ENCODE measurements at places on chromosomes 1 and 21.

DNA sequence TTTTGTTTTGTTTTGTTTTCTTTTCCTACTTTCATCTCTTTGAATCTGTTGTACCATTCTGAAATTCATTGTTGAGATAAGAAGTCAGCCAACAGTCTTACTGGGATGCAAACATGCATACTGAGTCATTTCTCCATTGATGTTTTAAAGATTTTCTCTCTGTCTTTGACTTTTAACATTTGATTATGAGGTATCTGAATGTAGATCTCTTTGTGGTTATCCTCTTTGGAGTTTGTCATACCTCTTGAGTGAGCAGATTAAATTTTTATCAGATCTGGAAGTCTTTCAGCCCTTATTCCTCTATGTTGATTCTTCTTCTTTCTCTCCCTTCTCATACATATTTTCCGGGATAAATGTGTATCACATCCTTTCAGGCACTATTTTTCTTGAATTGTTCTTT lies 406.9 kb upstream of the NCAM2 start:
- no peak for DNase-seq

DNA sequence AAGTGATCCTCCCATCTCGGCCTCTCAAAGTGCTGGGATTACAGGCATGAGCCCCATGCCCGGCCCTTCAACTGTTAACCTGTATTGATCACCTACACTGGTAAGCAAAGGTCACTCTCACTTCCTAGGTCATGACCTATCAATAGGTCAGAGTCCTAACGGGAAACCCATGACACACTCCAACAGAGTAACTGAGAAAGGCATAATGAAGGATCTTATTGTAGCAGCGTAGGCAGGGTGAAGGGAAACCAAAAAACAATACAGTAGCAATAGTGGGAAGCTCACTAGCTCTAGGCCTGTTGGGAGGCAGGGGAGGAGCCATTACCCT lies 19.5 kb upstream of the IFNAR1 start:
- no peak for DNase-seq

GRCh38 chr1:212237651-212238050 lies 47.6 kb upstream of the PPP2R5A start:
- no peak for DNase-seq

DNA sequence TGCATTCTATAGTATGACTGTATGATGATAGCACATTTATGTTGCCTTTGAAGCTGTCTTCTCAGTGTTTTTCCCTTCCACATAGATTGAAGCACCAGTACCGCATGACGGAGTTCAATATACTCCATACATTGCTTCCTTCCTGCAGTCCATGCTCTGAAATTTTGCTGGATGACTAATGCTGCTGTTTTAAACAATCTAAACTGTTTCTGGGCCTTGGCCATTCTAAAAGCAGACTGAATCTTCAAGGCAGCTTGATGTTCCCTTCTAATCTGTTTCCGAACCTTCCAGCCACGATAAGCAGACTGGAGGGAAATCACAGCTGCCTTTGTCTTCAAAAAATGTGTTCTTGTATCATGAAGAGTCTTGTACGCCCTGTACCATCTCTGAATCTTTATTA lies 36.2 kb upstream of the F13B start:
- peak; percentile 16 for DNase-seq

- DNase-seq, result no peak
Observed at GRCh38 chr1:216015116-216015515, 408.1 kb downstream of the USH2A start.

- peak; percentile 46 for DNase-seq
Observed at GRCh38 chr1:13622446-13622845, 38.8 kb downstream of the PDPN start.

DNA sequence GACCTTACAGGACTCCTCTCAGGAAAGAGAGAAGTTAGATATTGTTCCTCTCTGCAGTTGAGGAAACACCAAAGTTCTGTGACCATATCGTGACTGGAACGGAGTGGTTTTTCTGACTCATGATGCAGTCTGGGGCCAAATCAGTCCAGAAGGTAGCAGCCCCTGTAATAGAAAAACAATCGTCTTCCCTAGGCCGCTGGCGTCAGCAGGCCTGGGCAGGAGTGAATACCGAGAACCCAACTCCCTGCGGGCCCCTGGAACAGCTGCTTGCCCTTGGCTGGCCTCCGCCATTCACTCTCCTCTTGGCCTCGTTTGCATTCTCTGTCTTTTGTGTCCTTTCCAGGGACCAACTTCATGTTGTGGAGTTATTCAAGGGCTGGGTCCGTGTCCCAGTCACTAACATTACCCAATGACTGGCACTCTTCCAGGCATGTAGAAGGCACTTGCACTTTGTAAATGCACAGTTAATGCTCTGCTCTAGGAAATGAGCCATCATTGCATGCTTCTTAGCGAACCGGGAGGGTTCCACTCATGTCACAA lies 10.9 kb upstream of the CD101 start:
- DNase-seq, result peak; percentile 41

DNA sequence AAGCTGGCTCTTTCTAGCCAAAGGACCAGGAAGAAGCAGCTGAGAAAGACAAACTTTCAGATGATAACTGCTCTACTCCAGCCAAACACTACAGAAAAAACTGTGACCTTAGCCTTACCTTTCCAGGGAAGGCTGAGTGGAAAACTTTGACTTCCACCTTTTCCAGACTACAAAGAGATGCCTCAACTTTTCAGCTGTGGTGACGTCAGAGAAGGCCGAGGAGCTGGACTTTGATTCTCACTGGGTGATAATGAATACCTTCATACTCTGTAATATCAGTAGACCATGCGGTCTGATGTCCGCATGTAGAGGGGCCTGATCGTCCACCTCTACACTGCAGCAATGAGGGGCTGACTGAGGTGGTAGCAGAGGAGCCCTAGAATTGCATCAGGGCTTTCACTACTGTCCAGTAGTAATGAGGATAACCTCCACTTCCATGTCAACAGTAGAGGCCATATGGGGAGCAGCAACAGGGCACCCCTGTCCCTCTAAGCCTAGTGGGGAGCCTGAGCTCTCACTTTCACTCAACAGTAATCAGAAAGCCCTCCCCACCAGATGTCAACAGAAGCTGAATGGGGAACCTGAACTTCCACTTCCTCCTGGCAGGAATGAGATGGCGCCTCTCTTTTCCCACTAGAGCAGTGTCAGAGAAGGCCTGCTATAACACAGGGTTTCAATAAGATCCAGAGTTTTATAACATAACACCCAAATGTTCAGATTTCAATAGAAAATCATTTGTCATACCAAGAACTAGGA lies 28.4 kb upstream of the PADI1 start:
- DNase-seq, result peak; percentile 55

DNA sequence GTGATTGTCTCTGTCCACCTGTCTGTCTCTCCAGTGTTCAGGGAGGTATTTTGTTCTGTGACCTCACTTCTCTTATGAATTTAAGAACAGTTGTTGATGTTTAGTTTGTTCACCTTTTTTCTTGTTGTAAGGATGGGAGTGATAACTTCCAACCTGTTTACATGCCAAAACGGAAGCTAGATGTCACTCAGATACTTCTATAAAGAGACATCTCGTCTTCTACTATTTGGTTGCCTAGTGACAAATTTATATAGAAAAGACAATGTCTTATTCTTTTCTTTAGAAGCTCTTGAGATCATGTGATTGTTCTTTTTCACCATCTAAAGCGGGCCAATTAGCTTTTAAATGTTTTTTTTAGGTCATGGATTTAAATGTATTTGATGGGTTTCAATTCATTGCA lies 33.8 kb downstream of the PRSS38 start:
- DNase-seq, result peak; percentile 57

GRCh38 chr1:67723620-67724019 lies 38.6 kb downstream of the GADD45A start:
- no peak for DNase-seq

DNA sequence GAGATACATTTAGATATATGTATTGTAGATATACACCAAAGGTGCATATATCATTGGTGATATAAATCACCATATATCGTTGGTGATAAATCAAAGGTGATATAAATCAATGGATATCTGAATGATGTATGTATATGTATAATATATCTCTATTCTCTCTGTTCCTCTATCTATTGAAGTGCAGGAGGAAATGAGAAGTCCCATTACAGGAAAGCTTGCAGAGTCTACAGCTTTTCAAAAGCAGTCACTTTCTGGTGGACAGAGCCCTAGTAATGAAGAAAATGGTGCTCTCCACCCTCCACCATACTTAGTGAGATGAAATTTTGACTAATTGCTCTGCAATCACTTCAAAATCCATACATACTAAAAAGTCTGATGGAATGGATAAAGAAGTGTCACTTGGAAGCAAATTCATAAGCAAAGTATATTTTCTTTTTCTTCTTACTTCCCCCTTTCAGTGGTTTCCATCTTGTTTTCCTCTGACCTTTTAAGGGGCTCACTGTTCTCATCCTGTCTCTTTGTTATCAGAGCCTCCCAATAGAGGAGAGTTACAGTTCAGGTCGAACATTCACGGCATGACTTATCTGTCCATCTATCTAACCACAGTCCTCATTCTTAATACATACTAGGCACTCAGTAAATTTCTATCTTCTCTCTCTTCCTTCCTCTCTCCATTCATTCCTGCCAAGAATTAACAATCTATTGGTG lies 227.2 kb downstream of the KCNJ6 start:
- DNase-seq, result no peak

GRCh38 chr21:27047283-27047657 lies 80.4 kb upstream of the ADAMTS5 start:
- DNase-seq, result no peak

DNA sequence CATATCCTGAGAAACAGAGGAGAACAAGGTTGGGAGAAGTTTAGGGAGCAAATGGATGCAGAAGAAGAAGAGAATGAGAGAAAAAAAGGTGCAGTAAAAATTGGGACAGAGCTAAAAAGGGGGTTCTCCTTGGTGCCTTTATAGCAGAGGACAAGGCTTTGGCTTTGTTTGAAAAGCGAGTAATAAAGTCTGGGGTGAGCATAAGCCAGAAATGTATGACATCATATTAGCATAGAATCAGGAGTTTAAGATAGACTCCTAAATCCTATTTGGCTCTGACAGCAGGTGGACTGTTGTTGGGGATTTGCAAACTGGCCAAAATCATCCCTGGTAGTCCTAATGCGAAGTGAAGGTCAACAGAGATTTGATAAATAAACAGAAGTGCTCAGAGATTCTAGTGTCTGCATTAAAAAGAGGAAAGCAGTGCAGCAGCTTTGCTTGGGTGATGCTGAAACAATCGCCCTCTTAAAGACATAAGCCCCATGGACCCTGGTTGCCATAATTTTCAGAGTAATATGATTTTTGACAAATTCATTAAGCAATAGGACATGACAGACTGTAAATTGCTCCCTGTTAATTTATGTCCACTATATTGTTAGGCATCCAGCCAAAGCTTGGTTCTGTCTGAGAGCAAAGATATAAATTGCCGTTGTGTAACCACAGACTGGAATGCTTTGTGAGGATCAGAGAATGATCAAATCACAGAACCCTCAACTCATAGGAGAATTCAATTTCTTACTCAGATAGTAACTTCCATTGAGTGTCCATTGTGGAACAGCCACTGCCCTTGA lies 385.0 kb upstream of the NFIA start:
- DNase-seq, result no peak

GRCh38 chr1:108708691-108709660 lies 3.7 kb upstream of the FNDC7 start:
- DNase-seq, result no peak

GRCh38 chr1:235873045-235873444 lies 6.3 kb upstream of the LYST start:
- no peak for DNase-seq

DNA sequence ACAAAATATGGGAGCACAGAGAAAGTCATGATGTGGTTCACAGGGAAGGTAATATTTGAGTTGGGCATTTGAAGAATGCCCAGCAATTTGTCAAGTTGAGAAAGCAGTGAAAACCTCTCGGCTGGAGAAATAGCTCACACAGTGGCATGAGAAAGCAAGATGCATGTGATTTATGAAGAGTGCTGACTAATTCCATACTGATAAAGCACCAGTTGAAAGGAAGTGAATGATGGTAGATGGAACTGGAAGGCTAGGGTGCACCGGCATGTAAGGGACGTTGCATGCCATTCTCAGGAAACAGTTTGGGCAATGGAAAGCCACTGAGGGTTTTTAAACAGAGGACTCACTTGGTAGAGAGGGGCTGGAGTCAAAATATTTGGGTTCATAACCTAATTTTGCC lies 53.5 kb upstream of the MTF2 start:
- DNase-seq, result no peak

DNA sequence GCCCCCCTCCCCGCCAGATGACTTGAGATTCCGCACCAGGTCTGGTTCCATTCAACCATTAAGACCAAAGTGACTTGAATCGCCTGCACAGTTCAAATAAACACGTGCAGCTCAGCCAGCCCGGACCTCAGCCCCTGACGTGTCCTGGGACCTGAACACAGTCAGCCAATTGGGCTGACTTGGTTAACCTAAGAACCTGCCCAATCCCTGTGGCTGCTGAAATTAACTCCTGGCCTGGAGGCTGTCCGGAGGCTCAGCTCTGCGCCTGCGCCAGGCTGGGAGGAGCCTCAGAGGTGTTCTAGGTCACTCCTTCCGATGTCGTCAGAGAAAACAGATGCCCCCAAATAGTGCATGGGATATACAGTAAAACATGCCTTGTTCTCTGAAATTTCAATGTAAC lies 73.4 kb downstream of the SCCPDH start:
- DNase-seq, result no peak

Data from pons (tissue), 1 donor.